Right renal pelvis (tissue), 4 donors: ENCODE measurements at places on chromosomes 7 and 10. TPM values are rescaled to one million over a fixed set of nuclear protein-coding genes. Genes with fewer than 3 reads are reported as not detected.
A peak's percentile ranks its signal among the peaks of the same experiment; 100 is the strongest.

The ANKRD1 gene
- polyA plus RNA-seq = 0.73 TPM

The EVX1 gene
- not detected for polyA plus RNA-seq

The ATOH7 gene
- 1.4 TPM for polyA plus RNA-seq

The DPP6 gene
- polyA plus RNA-seq = 61.2 TPM

The KCNIP2 gene
- 4.0 TPM for polyA plus RNA-seq

The PIK3CG gene
- polyA plus RNA-seq = 2.9 TPM

DNA sequence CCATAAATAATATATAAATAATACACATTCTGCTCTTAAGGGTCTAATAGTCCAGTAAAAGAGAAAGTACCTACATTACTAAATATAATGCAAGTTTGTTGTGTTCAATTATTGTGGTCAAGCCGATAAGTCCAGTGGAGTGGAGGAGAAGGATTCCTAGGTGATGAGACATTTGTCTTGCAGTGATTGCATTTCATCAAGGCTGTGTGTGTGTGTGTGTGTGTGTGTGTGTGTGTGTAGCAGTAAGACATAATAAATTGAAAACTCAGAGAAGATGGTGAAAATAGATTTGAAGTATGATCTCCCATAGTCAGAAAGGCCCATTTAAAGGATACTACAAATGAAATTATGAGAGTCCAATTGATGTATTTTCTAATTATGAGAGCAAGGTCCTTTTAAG, 192.5 kb upstream of the SEMA3C start:
- no peak for DNase-seq

- peak; percentile 65 for DNase-seq
These were observed 273.7 kb upstream of the KLF14 start for GRCh38 chr7:131007439-131008330.

- DNase-seq = no peak
These were observed 50.7 kb downstream of the AKR1D1 start for GRCh38 chr7:138126928-138127327.

- DNase-seq = no peak
These were observed 37.4 kb downstream of the HHEX start for GRCh38 chr10:92727141-92727540.

DNA sequence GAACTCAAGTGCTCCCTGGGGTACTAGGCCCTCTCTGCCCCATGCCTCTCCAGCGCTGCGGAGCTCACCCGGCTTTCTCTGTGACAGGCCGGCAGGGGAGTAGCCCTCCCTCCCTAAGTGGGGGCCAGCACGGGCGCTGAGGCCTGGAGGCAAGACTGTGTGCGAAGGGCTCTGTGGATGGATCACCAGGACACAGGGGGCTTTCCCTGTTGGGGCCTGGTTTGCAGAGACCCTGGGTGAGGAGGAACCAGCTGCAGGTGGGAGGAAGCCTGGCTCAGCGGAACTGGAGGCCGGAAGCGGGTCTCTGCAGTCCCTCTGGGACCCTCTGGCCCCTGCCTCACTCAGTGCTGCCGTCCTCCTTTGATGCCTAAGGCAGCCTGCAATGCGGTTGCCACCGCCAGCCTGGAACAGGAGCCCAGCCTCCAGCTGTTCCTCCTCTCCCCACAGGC, 106.0 kb downstream of the CYTH3 start:
- no peak for DNase-seq

DNA sequence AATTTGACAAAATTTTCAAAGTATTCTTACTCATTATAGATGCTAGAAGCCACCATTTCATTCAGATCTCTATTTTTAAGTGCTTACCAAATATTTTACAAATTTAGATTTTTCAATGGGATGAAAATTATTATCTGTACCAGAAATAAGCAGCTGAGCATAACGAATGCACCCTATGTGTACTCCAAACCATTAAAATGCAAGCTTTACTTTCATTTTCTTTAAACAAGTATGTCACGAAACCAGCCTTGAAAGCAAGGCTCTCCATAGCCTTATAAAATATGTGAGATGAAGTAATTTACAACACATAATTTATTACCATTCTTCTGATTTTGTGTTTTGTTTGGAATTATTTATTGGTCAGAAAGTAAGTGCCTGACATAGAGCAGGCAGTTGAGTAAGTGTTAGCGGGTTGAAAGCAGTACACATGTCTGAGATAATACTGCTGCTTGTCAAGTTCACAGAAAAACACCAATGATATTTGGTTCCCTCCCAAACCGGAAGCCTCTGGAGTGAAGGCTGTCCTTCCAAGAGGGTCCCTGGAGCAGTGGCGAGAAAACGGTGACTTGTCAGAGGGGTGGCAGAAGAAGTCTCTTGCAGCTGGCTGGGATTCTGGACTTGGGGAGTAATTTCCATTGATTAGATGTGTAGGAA, 322.7 kb upstream of the PFKP start:
- peak; percentile 23 for DNase-seq

DNA sequence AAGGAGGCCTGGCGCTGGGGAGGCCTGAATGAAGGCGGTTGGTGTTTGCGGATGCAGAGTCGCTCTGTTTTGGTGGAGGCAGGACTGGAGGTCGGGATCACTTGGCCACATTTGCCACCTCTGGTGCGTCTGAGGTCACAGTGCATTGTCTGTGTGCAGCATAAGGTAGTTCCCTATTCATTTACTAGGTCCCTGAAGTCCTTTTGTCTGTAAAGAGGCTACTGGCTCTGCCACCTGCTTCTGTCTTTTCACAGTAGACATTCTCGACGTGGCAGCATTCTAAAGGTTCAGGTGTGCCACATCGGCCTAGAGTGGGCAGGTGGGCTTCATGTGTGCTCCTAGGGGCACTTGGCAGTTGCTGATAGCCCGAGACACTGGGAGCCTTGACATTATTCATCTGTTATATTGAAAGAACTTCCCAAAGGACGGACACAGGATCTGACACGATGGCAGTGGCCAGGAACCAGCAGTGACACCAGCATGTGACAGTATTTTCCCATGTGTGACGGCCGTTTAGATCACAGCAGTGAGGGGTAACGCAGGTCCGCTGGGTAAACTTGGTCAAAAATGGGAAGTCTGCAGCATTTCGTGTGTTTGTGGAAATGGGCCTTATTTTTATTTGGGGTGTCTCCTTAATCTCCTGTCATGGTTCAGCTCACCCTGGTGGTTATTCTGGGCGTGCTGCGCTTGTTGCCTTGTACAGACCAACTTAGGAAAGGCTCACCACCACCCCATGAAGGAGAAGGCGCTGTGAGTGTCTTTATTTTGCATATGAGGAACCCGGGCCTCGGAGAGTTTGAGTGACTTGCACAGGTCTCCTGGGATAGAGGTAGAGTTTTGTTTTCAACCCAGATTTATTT, 5.9 kb downstream of the MGMT start:
- DNase-seq = no peak

- no peak for DNase-seq
These were observed 51.3 kb downstream of the VKORC1L1 start for GRCh38 chr7:65924193-65924592.

GRCh38 chr10:131177431-131178327, 133.8 kb downstream of the TCERG1L start:
- no peak for DNase-seq

GRCh38 chr7:128863433-128863989, 855 bp downstream of the ATP6V1F start:
- DNase-seq = no peak

- no peak for DNase-seq
These were observed 818 bp upstream of the SUPV3L1 start for GRCh38 chr10:69179089-69179742.

- no peak for DNase-seq
These were observed 24.0 kb upstream of the NANOS1 start for GRCh38 chr10:119005362-119006043.

DNA sequence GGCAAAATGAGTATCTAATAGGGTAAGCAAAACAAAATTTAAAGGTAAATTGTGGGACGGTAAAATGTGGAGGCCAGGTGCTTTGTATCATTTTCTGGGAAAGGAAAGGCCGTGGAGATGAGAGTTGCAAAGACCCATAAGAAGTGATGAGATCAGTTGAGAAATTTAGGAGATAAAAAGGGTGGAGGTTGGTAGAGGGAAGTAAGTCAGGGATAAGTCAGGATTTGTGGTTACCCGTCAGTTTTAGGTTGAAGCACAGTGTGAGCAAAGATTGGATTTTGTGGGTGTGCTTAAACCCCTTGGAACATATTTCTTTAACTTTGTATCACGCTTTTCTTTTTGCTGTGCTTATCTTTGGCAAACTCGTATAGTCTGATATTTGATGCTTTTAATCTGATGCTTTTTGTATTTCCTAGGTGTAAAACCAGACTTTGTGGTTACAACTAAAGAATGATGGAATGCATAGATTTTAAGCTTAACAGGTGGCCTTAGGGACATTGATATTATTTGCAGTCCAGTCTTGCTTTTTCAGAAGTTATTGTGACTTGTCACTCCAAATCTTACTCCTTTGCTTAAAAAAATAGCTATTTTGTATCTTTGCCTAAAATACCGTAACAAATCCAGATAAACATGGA, 1.2 kb downstream of the BTRC start:
- DNase-seq = no peak

DNA sequence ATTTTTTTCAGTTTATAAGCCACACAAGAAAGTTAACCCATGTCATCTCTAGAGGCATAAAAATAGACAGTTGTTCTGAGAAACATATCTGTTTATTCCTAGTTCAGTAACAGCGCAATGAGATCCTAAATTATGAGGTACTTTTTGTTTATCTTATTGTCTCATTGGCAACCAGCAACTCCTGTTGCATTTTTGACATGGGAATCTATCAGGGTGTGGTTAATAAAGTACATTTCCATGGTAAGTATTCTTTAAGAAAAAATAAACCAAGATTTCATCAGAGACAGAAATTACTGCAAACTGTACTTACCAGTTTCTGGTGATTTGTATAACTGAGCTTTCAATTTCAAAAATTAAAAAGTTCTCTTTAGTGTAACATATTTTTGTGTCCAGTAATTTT, 9.0 kb downstream of the FAS start:
- DNase-seq = no peak

DNA sequence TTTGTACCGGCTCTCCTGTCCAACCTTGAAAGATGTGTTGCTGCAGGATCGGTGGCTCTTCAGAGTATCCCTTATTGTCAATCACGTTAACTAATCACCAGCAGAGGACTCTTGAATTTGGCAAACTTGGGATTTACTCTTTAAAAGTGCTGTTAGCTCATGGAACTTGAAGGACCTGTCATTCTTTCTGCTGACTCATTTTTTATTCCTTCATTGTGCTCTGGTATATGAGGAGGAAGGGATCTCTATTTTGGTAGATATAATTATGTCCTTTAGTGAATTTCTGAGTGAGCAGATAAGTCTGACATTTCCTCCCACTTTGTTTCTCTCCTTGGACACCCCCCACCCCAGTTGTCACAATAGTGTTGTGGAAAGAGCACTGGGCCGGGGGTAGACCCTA, 175.1 kb upstream of the HDAC9 start:
- DNase-seq = no peak

DNA sequence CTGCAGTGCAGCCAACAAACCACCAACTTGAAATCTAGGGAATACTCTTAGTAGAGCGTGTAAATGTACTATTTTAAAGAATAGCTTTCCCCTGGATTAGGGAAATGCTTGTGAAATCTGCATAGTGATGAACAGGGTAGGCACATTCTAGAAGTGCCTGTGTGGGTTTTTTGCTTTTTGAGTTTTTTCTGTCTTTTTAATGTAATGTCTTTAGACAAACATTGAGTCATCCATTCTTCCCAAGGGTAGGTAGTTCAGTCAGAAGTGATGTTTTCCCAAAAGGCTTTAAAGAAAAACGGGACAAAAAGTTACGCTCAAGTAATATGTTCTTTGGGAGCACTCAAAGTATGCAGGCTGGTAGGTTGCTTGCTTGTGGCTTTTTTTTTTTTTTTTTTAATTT, 130.0 kb downstream of the AUTS2 start:
- no peak for DNase-seq

DNA sequence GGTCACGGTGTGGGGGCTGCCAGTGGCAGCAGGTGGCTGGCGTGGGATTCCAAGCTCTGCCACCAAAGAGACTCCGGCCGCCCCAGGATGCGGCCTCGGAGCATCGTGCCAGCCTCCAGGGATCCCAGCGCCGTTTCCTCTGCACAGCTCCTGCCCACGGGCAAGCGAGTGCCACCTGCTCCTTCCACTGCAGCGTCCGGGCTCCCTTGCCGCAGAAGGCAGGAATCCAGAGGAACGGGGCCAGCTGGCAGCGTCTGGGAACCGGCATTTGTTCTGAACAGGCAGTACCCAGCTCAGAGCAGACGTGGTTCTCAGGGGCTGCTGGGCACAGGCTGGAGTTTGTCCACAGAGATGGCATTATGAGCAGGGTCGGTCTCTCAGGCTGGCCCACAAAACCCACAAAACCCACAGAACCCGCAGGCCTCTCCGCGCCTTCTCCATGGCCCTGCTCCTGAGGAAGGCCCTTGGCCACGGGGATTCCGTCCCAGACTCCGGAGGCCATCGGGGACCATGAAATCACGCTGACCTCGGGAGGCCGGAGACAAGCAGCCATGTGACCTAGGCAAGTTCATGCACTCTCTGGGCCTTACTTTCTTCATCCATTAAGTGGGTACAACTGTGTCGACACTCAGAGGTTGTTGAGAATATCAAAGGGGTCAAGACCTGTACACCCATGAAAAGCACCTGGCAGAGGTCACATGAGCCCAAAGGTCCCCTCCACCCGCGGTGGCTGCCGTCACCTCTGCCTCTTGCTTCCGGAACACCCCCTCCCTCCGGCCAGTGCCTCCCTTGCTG, 72.1 kb upstream of the TNRC18 start:
- no peak for DNase-seq
